GM20000 (cell line): ENCODE measurements at places on chromosomes 4 and X.

DNA sequence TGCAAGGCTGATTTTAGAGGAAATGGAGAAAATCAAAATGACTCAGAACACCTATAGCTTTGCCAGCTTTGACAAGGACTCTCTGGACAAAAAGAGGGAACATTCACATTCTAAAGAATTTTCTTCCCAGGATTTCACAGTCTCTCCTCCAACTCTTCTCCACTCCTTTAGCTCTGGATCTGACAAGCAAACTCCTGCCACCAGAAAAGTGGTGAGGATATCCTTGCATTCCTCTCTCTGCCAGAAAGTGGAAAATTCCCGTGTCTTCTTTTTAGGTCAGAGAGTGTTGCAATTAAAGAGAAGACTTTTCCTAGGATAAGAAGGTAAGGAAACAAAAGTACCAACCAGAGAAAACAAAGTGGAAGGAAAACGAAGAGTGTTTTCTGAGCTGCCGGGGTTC is 16.1 kb upstream of the PDGFRA start:
- DNase-seq = no peak

DNA sequence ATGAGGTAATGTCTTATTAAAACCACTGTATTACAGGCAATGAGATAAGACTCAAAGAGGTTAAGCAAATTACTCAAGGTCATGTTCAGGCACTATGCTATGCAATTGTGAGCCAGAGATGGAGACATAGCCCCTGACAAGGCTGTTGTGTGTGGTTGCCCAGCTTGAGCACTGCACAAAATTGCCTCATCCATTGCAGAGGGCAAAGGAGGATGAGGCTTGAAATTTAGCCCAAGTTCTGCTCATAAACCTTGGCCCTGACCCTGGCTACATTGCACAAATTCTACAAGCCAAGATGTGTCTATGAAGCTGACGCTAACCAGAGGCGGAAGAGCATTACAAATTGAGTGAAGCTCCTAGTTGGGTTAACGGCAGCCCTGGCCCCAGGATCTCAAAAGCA is 65.6 kb upstream of the PGM2 start:
- no peak for DNase-seq

DNA sequence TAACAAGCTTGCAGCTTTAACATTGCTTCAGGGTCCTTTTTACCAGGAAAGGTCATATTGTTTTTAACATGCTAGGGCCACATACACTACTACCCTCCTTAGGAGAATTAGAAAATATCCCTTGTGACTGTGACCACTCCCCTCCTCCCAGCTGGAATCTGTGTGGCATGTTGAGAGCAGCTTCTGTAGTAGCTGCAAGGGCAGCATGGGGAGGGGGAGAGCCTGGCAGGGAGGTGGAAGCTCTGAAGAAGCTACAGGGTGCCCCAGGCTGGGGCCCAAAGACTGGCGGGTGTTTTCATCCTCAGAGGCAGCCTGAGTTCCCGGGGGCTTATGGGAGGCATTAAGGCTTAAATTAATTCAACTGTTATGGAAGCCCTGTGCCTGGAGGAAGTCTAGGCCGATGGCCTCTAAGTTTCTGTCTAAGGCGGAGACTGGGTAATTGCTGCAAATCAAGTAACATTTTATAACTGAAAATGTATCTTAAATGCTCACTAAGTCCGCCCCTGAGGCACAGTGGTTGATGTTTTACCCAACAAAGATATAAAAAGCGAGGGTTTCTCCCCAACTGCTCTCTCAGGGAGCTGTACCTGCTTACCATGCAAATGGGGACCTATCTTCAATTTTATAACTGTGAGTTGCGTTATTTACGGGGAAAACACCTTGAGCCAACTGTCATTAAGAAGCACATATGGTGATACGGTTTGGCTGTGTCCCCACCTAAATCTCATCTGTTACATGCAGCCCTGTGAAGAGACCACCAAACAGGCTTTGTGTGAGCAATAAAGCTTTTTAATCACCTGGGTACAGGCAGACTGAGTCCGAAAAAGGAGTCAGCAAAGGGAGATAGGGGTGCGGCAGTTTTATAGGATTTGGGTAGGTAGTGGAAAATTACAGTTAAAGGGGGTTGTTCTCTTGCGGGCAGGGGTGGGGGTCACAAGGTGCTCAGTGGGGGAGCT is 37.4 kb upstream of the STS start:
- DNase-seq = peak; percentile 34

- DNase-seq = no peak
Measured at GRCh38 chr4:100422894-100423293, 94.9 kb downstream of the EMCN start.

DNA sequence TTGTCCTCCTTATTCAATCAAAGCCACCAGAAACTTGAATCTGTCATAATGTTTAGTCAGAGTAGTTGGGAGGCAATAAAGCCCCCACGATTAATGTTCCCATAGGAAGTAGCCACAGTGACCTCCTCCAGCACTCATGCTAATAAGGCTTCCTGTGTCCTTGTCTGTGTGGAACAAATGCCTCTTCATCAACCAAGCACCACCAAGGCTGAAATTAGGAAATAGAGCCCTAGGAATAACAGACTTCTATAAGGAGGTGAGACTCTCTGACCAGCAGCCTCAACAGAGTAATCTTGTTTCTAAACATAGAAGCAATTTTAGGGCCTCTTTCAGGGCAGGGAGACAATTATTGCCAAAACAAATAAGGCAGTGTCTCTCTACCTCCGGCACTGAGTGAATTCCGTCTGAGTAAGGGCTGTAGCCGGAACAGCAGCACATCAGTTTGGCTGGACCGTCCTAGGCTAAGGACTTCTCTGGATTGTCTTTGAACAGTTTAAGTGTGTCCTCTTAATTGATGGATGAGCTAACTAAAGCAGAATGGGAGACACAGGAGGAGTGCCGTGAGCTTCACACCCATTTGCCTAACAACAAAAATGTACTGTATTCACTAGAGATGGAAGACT is 329.2 kb upstream of the HAND2 start:
- no peak for DNase-seq

GRCh38 chr4:108828620-108829019 is 65.8 kb upstream of the ETNPPL start:
- no peak for DNase-seq

GRCh38 chrX:41265615-41266014 is 68.3 kb upstream of the DDX3X start:
- DNase-seq = no peak

GRCh38 chr4:73272816-73273215 is 14.2 kb upstream of the ANKRD17 start:
- DNase-seq = no peak

DNA sequence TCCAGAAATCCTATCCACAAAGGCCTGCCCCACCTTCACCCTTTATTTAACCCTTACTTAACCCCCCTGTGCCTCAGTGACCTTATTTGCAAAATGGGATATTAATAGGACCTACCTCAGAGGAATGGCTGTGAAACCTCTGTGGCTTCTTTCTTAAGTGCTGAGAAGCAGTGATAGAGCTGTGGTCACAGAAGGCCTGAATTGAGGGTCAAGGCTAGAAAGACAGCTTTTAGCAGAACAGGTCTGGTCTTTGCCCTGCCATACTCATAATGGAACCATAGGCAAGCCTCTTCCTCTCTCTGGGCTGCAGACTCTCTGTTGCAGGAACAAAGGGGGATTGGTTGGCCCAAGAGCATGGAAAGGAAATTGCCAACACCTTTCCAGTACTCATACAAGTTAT is 63.5 kb upstream of the MAMLD1 start:
- DNase-seq = no peak

DNA sequence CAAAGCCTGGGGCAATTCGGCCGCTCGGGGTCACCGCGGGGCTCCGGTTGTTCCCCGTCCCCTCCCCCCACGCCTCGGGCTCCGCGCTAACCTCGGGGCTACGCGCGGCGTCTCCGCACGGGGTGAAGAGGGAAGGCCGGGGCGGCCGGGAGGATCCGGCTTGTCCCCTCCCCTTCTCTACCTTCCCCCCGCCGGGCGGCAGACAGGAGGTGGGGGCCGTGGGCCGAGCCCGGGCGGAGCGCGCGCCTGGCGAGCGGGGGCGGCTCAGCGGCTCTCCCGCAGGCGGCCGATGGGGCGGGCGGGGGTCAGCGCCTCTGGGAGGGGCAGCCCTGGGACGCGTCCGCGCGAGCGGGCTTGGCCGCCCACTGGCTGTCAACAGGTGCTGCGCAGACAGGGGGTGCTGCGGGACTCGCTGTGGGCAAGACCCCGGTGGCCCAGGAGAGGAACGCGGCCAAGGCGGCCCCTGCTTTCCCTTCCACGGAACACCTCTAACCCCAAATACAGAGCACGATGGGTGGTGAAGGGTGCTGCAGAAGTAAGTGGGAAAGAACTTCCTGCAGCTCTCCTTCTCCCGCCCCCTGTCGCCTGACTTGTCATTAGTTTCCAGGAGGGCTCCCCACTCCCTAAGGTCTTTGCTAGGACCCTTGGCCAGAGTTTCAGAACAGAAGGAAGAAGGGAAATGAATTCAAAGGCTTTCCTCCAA is at the start of gene PDGFC:
Gene PDGFC (minus strand): TSS at position 124 of the 703 bp plus-strand sequence. CDS start 896 bp downstream, outside the sequence.
- peak; percentile 56 for DNase-seq
